ENCODE measurements at places on chromosomes 1 and 21. TPM values are rescaled to one million over a fixed set of nuclear protein-coding genes. Genes with fewer than 3 reads are reported as not detected.

DNA sequence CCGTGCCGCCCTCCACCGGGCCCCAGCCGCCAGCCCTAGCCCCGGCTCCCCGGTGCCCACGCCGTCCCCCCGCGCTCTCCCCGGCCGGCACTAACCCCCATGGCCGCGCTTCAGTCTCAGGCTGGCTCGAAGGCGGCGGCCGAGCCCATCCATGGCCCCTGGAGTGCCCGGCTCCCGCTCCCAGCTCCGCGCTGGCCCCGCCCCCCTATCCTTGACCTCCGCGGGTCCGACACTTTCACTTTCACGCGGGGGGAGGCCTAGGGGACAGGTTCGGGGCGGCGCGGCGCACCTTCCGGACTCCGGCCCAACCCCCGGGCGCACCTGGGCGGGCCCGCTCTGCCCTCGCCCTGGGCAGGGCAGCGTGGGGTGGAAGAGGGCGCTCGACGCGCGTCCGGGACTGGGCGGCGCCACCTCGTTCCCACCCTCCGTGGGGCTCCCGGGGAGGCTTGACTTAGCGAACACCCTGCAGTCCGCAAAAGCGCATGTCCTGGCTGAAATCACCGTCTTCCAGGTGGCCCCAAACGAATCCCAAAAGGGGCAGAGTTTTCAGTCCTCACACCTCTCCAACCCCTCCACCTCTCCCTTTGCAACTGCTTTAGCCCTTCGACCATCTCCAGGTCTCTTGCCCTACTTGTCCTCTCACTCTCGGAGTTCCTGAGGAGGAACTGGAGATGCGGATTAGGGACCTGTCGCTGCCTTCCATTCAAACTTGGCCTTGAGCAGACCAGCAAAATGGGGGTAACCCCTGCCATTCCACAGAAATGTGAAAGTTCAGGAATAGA, 3.9 kb upstream of the DENND2D start:
- H3K4me3 ChIP-seq: peak overlapping the region; percentile 63
- peaks cover 16% of the 10 kb centered on the region for H3K4me1 ChIP-seq
- no peaks in the 10 kb centered on the region for H3K36me3 ChIP-seq
- H3K27me3 ChIP-seq: peaks cover 7% of the 10 kb centered on the region
- peak overlapping the region; percentile 63 for H3K27ac ChIP-seq

GRCh38 chr1:184557423-184558347, 170.9 kb downstream of the C1orf21 start:
- H3K36me3 ChIP-seq: no peaks in the 10 kb centered on the region
- no peak for DNase-seq
- H3K27me3 ChIP-seq: no peaks in the 10 kb centered on the region
- H3K4me3 ChIP-seq: no peak overlapping the region

Gene MCOLN3
- total RNA-seq: 0.69 TPM

DNA sequence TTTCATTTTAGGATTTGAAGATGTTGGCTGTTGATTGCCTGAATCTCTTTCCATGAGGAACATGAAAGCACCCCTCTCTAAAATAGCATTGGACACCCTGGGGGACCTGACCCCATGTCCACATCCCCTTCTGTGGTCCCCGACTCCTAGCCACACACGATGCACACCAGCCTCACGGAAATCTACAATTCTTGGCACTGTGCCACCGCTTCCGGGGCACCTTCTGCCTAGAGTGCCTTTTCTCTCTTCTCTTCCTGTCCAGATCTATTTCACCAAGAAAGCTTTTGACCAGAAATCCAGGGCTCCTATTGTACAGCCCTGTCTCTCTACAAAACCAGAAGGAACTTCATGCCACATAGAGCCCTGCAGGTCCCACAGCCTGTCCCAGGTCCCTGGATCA, 50.3 kb downstream of the MYSM1 start:
- H3K27ac ChIP-seq: no peak overlapping the region
- no peak overlapping the region for H3K4me3 ChIP-seq
- H3K4me1 ChIP-seq: no peaks in the 10 kb centered on the region

GRCh38 chr1:153310526-153310925, 2.2 kb downstream of the PGLYRP3 start:
- H3K27me3 ChIP-seq: peaks cover 29% of the 10 kb centered on the region
- no peaks in the 10 kb centered on the region for H3K4me1 ChIP-seq
- H3K36me3 ChIP-seq: no peaks in the 10 kb centered on the region

DNA sequence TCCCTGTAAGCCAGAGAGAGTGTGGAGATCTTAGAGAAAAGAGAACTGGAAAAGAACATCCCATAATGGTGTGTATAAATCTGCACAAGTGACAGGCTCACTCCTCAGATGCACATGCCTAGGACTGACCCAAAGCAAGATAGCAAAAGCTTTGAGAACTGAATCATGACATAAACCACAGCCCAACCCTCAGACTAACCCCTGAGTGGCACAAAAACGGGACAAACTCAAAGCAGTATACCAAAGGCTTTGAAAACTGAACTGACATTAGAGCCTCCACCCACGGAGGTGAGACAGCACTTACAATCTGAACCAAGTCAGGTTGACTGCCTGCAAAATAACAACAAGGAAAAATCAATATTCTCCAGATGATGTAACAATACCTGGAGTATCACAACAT, 70.8 kb downstream of the TIAM1 start:
- no peak for DNase-seq
- H3K36me3 ChIP-seq: no peaks in the 10 kb centered on the region
- no peaks in the 10 kb centered on the region for H3K27me3 ChIP-seq
- no peak overlapping the region for H3K27ac ChIP-seq

Gene LCA5L
- 2.8 TPM for total RNA-seq

Gene SELENOF
- 92.0 TPM for total RNA-seq

Gene RIPPLY3
- total RNA-seq: not detected

Gene CD101
- total RNA-seq: 1.5 TPM

GRCh38 chr1:233655301-233655740, 41.4 kb downstream of the KCNK1 start:
- H3K4me3 ChIP-seq: no peak overlapping the region
- DNase-seq: no peak
- H3K27me3 ChIP-seq: no peaks in the 10 kb centered on the region
- no peaks in the 10 kb centered on the region for H3K4me1 ChIP-seq
- H3K36me3 ChIP-seq: no peaks in the 10 kb centered on the region
- no peak overlapping the region for H3K27ac ChIP-seq

- no peaks in the 10 kb centered on the region for H3K36me3 ChIP-seq
- H3K27me3 ChIP-seq: no peaks in the 10 kb centered on the region
- no peak overlapping the region for H3K4me3 ChIP-seq
- peaks cover 7% of the 10 kb centered on the region for H3K4me1 ChIP-seq
- H3K27ac ChIP-seq: no peak overlapping the region
Observed at GRCh38 chr1:52229494-52229893, 87.6 kb downstream of the ZFYVE9 start.
